HFFc6 (cell line): ENCODE measurements at places on chromosomes 1 and 21.

- DNase-seq, result no peak
These were observed 37.6 kb upstream of the CAMTA1 start for GRCh38 chr1:6747674-6748073.

- DNase-seq, result peak; percentile 15
These were observed 4.0 kb downstream of the CASQ2 start for GRCh38 chr1:115764541-115764940.

GRCh38 chr1:233004451-233004850 is 54.0 kb downstream of the NTPCR start:
- DNase-seq, result no peak

- peak; percentile 96 for DNase-seq
These were observed 177.7 kb downstream of the ADSS2 start for GRCh38 chr1:244273845-244274619.

DNA sequence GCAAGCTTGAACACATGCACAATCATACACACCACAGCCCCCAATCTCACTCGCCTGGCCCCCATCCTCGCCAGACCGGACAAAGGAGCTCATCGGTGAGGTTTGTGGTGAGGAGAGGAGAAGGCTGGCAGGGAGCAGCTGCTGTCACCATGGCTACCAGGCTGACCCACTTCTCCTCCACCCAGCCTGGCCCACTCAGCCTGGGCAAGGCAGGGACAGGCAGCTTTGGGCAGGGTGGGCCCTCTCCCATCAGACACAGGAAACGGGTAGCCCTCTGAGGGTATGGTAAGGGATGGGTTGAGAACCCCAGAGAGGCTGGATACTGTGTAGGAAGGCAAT is 15.9 kb downstream of the RIMS3 start:
- DNase-seq, result no peak

GRCh38 chr1:171663854-171664575 is 11.5 kb upstream of the MYOC start:
- DNase-seq, result peak; percentile 30

DNA sequence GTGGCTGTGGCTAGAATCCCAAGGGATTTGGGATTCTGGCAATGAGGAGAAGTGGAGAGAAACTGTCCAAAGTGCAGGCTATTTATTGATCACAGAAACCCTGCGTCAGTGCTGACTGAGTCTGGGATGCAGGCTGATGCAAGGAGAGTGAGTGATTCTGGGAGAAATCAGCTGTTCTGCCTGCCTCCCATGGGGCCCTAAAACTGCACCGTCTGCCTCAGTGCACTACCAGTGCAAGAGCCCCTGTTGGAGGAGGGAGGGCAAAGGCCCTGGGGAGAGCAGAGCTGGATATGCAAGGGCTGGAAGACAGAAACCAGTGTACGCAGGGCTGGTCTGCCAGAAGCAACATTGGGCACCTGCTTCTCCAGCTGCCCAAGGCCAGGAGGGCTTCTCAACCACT is 42.6 kb downstream of the C1orf198 start:
- DNase-seq, result no peak

GRCh38 chr1:161287482-161288054 is 22.2 kb downstream of the MPZ start:
- DNase-seq, result no peak
